ENCODE measurements at places on chromosomes 3 and 15.

DNA sequence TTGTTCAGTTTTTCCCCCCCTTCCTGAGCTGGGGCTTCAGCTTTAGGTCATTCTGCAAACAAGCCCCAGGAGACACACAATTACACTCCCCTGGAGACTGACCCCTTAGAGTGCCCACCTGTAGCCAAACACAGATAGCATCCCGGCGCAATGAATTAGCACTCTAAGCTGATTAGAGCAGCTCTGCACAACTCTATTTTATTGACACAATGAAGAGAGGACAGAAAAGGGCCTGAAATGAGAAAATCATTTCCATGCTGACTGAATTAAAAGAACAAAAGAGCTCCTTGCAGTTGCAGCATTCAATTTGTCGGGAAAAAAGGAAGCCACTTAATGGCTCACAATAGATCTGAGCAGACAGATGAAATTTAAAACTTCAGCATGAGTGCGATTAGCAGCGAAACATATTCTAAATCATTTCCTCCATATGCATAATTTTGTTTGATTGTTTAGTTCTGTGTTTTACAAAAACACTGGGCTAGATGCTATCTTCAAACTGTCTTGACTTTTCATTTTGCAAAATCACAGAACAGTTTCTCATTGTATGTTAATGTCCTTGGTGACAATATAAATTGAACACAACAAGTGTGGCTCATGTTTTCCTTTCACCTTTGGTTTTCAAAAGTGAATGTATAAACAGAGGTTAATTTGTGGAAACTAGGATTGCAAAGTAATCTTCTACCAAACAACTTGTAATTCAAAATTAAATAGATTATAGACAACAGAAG, 308.6 kb downstream of the MECOM start:
- DNase-seq = no peak

DNA sequence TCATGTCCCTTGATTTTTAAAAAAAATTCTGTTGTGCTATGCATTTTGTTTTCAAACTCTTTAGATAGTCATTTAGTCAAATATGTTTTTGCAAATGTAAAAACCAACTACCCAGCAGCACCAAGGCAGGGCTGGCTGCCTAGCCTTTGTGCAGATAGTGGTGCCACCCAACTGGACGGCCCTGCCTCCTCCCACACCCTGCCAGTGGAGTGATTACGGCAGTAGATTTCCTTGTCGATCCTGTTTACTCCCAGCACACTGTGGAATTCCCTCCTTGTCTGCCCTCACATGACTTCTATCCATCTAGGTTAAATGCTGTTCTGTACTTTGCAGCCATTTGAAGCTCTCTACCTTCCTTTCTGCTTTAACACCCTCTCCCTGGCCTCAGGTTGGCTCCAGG, 79.4 kb upstream of the PLXNA1 start:
- no peak for DNase-seq

GRCh38 chr15:76059320-76060117, at the start of gene TMEM266:
TSS of gene TMEM266 (plus strand) at chr15:76059985. CDS start at chr15:76134264, 74,279 bp downstream.
- DNase-seq = no peak

DNA sequence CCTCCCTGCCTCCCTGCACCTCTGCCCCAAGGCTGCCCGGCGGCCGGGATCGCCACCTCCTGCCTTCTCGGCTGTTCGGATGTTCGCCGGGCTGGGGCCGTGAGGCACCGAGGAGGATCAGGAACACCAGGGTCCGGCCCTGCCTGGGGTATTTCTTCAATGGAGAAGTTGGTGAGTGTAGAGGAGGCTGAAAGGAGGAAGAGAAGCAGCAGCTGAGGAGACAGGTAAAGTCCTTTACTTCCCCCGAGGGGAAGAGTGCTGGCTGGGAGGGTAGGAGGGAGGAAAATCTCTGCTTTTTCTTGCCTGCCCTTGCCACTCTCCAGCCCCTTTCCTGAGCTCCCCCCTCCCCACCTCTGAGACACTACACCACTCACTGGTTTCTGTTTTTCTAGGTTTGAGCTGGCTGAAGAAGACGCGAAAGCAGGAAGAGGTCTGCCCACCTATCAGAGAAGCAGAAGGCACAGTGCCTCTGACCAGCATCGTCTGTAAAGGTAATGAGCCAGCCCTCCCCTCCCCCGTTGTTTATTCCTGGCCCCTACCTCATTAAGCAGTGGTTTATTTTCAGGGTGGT, 519 bp downstream of the ASB7 start:
- peak; percentile 40 for DNase-seq

DNA sequence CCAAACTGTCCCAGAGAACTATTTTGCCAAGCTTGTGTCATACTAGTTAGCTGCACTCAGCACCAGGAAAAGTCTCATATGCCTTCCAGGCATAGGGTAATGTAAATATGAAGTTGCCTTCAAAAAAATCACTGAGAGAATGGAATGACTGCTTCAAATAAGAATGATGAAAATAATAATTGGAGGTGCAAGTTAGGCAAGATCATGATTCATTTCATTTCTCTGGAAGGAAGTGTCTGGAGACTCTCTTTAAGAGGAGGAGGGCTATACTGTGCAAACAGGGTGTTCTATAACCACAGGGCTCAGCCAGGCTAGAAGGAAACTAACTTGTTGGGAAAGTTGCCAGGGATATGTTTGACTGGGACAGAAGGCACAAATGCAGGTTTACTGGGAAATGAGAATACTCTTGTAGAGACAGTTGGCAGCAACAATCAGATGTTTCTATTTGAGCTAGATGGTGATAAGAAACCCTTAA, 4.3 kb downstream of the SIDT1 start:
- DNase-seq = no peak

DNA sequence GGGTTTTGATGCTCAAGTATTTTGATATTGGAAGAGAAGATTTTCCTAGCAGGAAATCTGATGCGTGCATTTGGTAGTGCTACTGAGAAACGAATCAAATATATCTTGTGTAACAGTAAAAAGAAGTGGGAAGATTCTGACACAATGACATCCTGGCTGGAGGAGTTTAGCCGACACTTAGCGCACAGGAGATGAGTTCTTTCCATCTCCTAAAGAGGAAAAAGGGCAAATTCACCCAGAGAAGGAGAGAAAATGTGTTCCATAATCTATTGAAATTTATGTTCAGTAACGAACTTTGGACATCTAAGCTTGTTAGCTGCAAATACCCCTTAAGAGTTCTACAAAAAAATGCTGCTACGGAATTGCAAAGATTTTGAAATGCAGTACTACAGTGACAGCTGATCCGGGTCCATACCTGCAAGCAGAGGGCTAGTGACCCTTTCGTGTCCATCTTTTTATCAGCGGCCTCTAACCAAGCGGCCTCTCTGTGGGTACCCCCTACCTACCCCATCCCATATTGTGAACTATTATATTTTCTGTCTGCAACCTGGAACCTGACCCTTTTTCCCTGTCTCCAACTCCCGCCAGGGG, 971 bp downstream of the CPOX start:
- no peak for DNase-seq

Measured in CD4-positive, alpha-beta T cell treated with Interleukin-2 at 100 ng/mL for 4 hours (primary cell).